ENCODE measurements at places on chromosomes 6 and 20.

GRCh38 chr6:147322299-147323162 lies 118.3 kb downstream of the STXBP5 start:
- peak; percentile 94 for DNase-seq

- no peak for DNase-seq
These were observed 19.0 kb downstream of the OR2H2 start for GRCh38 chr6:29603930-29604329.

DNA sequence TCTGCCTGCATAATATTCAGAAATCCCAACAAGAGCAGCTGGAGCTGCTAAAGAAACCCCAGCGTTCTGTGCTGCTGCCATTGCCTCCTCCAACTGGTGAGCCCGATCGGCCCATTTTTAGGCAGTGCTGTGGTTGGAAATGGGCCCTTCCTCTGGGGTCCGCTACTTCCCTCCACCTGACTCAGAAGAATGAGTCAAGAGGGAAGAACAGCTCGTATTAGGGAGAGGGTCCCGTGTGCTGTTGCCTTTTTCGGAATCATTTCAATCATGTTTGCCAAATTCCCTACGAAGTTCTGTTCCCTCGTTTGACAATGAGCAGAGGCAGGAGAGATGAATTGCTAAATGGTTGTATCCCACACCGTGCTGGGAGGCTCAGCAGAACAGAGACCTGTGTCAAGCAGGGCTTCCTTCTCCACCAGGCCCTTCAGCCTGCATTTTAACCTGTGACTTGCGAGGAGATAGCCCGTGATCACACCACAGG lies 38.4 kb downstream of the THBS2 start:
- peak; percentile 78 for DNase-seq

GRCh38 chr6:39657355-39658135 lies 67.7 kb downstream of the KIF6 start:
- no peak for DNase-seq

DNA sequence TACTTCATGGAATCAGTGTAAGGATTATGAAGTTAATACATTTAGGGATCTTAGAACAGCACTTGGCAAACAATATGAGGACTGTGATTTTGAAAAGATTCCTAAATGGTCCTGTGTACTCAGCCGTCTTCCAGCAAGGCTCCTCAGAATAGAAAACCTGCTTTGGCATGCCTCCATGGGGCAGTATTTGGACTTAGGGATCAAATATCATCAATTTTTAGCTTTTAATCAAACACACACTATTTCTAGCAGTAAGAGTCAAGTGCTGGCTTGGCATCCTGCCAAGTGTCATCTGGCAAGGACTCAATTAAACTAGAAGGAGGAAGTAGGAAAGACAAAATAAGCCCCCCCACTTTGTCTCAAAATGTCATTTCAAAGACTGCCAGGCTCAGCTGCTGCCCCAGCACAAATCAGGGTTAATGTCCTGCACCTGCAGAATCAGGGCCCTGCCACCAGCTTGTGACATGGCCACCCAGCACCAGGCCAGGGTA lies 40.8 kb downstream of the IYD start:
- DNase-seq: peak; percentile 32

DNA sequence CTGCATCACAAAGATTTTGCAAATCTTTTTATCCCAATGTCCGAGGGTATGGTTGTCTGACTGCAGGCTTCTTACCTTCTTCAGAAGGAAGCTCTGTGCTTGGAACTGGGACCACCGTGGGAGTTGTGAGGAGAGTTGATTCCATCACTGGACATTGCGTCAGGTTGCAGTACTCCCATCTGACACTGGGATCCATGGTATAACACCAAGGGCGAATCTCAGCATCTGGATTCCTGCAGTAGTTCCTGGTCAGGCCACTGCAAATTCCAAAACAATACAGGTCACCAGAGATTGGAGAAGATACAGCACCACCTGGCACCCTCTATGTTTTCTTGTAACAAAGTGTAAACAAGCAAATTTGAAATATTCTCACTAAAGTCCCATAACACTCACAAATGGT lies 77.7 kb downstream of the LPA start:
- no peak for DNase-seq

DNA sequence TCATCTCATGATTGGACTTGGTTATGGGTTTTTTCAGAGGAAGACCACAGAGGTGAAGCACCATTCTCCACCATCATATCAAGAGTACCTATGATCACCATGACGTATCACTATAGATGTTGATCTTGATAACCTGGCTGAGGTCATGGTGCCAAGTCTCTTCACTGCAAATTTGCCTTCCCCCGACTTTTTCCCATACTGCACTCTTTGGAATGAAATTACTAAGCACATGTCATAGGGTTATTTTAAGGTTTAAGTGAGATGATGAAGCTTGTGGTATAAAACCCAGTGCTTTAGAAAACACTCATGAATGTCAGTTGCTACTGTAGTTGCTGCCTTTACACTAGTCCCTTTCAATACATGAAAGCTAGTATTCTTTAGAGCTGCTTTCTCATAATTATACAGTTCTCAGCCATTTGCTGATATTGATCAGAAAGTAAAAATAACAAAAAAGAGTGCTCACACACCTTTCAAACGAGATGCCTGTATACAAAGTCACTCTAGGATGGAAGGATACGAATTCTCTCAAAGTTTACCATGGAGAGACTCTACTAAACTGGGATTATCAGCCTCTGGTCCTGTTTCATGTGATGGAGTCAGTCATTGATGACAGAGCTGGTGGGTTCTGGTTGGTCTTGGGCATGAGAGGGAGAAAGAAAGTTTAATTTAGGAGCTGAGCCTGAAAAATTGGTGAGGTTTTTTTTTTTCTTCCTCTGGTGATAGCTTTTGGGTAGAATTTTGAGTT lies 228.1 kb downstream of the PRL start:
- no peak for DNase-seq

GRCh38 chr20:59802018-59802417 lies 131.4 kb downstream of the SYCP2 start:
- no peak for DNase-seq

DNA sequence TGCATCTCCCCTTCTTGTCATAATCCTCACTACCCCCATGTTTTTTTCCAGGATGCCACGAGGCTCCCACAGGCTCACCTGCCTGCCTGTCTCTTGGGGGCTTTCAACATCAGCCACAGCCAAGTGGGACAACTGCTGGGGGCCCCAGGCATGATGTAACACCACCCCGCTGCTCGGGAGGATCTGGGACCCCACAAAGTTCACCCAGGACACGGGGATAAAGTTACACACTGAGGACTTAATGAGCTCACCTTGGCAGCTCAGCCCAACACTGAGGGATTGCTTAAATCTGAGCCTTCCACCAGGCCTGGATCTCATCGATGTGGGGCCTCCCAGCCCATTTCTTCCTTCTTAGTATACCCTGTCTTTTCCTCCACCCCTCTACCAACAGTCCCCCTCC lies 56.4 kb upstream of the NNAT start:
- DNase-seq: no peak

- no peak for DNase-seq
These were observed 34.0 kb downstream of the ZC3H12D start for GRCh38 chr6:149450679-149451375.

DNA sequence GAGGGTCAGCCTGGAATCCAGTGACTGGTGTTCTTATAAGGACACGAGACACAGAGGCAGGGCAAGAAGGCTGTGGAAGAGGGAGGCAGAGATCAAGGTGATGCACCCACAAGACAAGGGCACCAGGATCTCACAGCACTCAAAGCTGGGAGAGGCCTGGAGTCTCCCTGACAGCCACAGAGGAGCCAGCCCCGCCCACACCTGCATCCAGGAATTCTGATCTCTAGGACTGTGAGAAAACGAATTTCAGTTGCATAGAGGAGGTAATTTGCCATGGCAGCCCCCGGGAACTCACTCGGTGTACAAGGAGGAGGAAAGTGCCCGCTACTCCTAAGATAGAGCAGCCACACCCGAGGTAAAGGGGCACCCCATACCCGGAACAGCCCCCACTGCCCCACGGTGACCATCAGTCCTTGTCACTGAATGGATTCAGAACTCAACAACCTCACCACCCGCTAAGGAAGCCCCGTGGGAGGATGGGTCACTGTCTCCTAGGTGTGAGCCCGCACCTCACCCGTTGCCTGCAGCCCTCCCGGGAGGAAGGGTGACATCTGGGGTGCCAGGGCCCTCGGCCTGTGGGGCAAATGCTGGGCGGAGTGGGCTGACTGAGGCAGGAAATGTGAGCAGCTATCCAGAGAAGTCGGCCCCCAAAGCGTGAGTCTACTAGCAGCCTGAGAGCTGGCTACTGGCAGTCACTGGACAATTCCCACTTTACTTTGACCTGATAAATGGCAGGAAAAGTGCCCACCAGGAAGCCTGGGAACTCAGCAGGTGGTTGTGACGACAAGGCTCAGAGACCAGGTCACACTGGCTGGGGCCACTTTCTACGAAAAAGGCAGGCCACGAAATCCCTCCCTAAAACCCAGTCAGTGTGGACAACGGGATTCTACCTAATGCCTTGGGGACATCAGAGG lies 22.4 kb downstream of the DLL1 start:
- no peak for DNase-seq

DNA sequence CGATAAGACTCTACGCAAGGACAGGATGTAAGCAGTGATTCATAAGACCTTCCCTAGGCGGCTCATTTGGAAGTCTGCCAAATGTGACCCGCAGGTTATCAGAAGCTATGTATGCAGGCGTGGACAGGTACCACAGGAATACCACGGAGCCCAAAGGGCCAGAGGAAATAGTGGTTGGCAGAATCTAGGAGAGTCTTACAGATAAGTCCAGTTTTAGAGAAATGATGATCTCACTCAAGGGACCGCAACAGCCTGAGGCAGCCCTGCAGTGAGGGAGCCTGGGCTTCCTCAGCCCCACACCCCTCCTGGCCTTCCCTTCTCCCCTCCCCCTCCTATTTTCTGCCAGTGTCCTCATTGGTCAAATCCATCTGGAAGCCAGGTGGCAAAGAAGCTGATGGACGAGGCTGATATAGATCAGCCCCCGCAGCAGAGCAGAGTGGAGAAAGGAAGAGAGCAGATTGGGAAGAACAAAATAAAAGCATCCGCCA lies 110.6 kb downstream of the FNDC1 start:
- no peak for DNase-seq

DNA sequence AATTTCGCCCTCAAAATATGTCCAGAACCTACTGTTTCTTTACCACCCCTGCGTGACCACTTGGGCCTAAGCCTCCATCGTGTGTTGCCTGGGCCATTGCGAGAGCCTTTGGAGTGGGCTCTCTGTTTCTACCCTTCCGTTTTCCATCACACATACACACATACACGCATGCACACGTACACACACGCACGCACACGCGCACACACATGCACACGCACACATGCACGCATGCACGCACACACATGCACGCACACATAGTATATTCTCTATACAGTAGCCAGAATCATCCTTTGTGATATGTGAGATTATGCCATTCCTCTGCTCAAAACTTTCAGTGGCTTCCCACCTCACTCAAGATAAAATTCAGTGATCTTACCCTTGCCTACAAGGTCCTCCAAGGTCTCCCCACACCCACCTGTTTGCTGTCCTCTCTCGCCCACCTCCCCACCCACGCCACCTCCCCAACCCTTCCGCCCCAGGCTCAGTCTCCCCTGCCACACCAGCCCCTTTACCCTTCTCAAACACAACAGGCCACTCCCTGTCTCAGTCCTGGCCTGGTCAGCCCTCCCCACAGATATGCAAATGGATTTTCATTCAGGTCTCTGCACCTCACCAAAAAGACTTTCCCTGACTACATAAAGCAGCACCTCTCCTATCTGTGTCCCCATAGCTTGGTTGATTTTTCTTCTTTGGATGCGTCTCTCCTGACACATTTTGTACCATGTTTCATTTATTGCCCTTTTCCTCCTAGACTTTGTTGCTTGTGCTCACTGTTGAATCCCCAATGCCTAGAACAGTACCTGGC lies 559.6 kb downstream of the CD83 start:
- DNase-seq: no peak

DNA sequence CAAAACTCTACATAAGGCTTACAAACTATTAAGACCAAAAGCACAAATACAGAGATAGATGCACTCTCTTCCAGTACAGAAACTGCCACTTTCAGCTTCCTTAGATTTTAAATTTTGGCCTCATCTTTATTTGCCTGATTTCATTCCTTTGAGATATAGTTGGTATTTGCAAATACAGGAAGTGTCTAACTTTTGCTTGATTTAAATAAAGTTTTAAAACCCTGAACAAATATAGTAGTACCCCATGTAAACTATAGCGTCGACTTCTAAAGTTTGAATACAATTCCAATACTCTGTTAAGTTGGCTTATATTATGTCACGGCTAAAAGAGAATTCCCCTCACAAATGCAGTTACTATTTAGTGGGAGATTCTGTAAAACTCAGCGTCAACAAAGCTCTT lies 1.2 kb upstream of the CLDN20 start:
- no peak for DNase-seq

DNA sequence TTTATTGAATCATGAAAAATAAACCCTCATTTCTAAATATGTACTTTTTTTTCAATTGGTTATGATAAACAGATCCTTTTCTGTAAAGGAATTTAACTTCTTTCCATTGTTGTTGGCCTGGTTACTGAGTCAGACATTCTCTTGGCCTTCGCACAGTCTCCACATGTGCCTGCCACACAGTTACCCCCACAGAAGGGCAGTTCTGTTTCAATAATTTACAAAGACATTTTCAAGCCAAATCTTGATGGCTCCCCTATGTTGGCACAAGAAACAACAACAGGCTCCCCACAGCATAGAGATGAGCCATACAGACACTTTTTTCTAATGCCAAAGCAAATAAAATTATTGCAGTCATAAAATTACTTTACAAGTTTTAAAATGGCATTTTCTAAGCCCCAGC lies 55.6 kb upstream of the BEND6 start:
- no peak for DNase-seq

GRCh38 chr20:36585410-36586125 lies 12.2 kb downstream of the TGIF2 start:
- peak; percentile 87 for DNase-seq

DNA sequence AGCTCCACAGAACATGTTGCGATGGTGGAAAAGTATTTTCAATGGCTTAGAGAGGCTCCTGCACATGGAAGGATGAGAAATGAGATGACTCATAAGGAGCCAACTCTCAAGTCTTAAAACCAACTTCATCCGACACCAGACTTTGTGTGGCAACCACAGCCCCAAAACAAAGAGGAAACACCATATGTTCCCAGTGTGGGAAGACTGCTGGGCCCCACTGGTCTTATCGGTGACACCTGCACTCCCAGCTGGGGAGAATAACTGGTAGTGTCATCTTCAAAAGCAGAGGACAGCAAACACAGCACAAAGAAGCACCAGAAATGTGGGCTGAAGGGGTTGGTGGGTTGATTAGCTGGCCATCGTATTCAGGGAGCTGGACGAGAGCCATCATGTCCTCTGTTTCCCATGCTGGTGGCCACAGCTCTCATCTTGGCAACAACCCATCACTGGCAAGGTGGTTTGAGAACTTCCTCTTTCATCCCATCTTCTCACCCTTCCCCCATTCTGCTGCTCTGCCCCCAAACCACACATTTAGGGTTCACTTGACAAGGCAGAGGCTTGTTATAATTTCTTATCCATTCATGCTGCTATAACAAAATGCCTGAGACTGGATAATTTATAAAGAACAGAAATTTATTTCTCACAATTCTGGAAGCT lies 46.0 kb upstream of the TASP1 start:
- DNase-seq: peak; percentile 93

- DNase-seq: no peak
These were observed 44.1 kb downstream of the CFAP61 start for GRCh38 chr20:20096421-20096820.

GRCh38 chr6:16355238-16355637 lies 116.9 kb downstream of the GMPR start:
- no peak for DNase-seq
